Right ventricle myocardium superior (tissue), 1 donor: ENCODE measurements at places on chromosomes 11 and 22. TPM values are rescaled to one million over a fixed set of nuclear protein-coding genes. Genes with fewer than 3 reads are reported as not detected.
A peak's percentile ranks its signal among the peaks of the same experiment; 100 is the strongest.

DNA sequence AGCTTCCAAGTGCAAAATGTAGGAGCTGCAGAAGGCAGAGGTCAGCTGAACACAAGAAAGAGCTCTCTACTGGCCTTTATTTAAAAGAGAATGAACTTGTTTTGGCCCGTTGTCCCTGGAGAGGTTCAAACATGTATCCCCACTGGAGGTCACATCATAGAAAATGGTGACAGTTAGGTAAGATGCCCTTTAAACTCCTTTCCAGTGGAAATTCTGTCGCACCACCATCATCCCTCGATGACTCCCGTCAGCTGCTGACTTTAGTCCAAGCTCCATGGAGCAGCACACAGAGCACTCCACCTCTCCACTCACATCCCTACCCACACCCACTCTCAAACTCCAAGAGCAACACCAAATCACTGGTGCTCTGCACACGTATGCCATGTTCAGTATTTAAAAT, 15.2 kb upstream of the P4HA3 start:
- no peak for DNase-seq

DNA sequence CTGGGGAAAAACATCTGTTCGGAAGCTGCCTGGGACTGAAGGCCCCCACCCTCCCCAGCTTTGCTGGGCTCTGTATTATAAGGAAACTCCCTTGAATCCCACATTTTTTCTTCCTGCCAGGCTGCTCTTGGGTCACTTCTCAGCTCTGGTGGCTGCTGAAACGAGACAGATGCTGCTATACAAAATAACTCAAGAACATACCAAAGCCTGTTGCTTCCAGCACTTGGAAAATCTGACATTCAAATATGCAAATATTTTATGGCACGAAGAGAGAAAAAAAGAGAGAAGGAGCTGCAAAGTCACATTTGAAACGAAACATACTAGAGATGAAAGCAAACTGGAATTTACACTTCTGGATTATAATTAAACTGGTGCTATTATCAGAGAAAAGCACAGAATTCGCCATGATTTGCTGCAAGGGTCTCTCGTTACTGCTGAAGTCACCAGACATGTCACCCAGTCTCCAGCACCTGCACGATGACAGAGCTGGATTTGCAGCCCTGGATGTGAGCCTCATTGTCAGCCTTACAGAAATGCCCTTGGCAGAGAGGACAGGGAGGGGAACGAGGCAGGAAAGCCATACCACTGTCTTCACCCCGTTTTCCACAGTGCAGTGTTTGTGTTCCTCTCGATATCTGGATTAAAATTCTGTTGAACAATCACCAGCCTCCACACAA, 47.9 kb upstream of the IGSF9B start:
- DNase-seq: no peak

- no peak for DNase-seq
Observed at GRCh38 chr11:29449281-29450074, 567.4 kb downstream of the KCNA4 start.

TCP11L1 gene
- 5.4 TPM for total RNA-seq

GRCh38 chr11:65863889-65864705, 3.9 kb downstream of the MUS81 start:
- DNase-seq: no peak

INS gene
- not detected for total RNA-seq

GRCh38 chr11:9590717-9591116, 17.2 kb downstream of the WEE1 start:
- DNase-seq: no peak

MAPK8IP2 gene
- total RNA-seq: 0.62 TPM

DNA sequence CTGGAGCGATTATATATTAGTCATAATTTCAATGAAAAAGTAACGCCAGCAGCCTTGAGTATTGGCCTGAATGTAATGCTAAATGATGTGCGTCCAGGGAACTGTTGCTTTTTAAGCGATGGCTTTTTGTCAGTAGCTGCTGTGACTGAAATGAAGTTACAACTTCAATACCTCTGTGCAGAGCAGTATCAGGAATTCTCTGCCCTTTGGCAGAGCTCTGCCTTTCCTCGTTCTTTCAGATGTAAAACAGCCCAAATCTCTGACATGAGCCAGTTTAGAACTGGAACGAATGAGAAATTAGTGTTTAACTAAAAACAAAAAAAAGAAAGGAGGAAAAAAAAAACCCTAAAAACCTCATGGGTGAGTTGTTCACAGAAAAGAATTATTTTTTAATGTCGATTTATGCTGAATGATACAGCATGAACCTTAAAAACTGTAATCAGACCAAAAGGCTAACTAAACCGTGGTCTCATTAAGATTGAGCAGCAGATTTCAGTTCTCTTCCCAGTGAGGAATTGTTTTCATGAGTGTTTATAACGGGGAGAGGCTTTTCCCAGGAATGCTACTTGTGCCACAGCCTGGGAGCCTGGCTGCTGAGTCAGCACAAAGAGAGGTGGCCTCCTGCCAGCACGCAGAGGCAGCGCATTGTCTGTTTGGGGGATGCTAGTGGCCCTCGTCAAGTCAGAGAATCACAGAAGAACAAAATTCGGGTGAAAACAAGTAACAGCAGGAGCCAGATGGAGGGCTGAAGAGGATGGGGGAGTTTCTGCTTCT, 146.2 kb upstream of the RASSF10 start:
- DNase-seq: peak; percentile 72

KDELR3 gene
- total RNA-seq: 3.1 TPM

GRCh38 chr11:6695377-6695776, 12.2 kb upstream of the MRPL17 start:
- no peak for DNase-seq

DNA sequence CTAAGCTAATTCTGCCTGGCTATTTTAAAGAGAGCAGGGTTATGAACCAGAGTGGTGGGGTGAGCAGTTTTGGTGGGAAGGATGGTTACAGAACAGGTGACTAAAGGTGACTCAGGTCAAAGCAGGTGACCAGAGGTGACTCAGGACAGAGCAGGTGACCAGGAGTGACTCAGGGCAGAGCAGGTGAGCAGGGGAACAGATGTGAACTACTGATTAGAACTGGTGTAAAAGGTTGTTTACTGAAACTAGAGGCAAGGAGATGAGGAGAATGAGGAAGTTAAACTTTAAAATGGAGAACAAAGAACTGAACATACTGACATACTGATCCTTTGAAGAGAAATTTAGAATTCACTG, 15.4 kb upstream of the HYLS1 start:
- DNase-seq: no peak

DNA sequence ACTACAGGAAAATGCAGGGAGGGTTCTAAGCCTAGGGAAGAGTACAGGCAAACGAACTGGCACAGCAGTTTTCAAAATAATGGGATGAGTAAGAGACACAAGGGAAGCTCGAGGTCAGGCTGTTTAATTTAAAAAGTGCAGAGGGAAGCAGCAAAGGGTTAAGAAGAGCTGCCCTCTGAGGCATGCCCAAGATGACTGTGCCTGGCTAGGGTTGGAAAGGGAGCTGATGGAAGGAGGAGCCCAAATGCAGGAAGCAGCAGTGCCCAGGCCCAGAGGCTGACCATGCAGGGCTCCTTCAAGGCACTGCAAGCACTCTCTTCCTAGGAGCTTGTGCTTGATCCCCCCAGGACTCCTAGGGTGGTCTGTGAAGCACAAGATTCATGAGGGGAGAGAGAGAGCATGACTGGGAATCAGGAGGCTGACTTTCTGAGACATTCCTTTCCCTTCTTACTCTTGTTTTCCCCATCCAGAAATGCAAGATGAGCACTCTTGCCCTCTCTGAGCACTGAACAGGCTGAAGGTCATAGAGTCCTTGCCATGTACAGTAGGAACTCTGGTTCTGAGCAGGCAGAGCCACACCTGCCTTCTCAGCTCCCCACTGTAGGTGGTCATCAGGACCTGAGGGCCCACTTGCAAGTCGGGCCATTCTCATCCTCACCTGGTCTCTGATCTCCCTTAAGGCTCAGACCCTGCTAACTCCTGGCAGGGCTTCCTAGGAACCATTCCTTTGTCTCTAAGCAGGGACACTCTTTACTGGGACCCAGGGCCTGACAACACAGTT, 46.7 kb upstream of the DRD2 start:
- no peak for DNase-seq

DNA sequence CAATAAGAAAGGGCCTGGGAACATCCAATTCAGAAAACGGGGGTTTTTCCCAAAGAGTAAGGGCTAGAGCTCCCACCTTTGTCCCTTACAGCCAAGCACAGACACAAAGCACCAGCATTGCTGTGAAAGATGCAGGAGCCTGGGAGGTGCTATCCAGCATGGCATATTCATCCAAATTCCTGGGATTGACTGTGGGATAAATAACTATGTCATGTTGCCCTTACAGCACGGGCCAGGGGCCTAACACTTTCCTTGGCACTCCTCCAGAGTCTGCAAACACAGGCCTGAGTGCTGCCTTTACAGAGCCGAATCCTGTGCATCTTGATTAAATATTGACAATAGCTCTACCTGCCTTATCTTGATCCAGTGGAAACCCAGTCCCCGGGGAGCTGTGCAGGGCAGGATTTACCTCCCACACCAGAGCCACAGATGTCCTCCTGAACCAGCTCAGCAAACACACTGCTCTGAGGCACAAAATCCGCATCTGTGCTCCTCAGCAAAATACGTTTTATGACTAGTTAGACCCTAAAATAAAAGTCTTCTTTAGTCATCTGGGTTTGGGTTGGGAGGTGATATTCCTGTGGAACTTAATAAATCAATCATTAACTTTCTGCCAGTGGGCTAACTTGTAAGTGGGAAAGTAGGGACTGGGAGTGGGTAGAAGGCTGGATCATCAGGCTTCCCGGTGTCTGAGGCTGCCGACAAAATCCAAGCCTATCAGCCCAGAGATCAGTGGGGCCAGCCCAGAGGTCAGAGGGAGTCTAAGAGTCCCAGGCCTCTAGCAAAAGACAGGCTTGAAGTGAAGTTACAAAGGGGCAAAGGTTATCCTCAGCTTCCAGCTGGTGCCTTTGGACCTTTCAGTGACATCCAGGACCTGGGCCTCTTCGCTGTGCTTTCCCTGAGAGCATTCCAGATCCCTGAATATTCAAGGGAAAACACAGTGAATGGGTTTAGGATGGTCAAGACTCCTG, 36.5 kb downstream of the POU2AF3 start:
- DNase-seq: no peak

TMEM132A gene
- 6.5 TPM for total RNA-seq

TRPC6 gene
- total RNA-seq: 0.16 TPM

KCNJ4 gene
- 16.6 TPM for total RNA-seq

GRCh38 chr11:119196833-119197483, 9.2 kb upstream of the CBL start:
- peak; percentile 8 for DNase-seq
